Progenitor cell of endocrine pancreas (in vitro differentiated cells): ENCODE measurements at places on chromosomes 5 and 9.

- no peak for DNase-seq
These were observed 65.6 kb downstream of the BASP1 start for GRCh38 chr5:17283121-17283415.

- DNase-seq = no peak
These were observed 97.5 kb downstream of the ALDH1A1 start for GRCh38 chr9:72855321-72855720.

- no peak for DNase-seq
These were observed 296 bp downstream of the ZSWIM6 start for GRCh38 chr5:61332358-61332749.

- DNase-seq = no peak
These were observed 270.2 kb downstream of the SLF1 start for GRCh38 chr5:94888674-94889073.

GRCh38 chr5:76149636-76150035, 66.5 kb downstream of the SV2C start:
- DNase-seq = no peak

DNA sequence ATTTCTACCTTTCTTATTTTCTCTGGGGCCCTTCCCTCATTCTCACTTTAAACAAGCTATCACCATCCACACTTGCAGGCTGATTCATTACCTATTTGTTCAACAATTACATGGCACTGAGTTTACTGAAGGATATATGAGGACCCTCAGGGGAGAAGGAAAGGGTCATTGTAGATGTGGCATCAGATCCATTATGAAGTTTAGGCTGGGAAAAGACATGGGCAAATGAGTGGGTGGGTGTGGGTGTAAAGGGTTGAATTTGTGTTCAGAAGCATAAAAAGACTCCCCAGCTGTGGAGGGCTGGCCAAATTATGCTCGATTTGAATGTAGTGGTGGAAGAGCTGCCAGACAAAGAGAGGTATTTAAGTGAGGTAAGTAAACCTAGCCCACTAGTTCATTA, 55.9 kb upstream of the MTAP start:
- DNase-seq = no peak

DNA sequence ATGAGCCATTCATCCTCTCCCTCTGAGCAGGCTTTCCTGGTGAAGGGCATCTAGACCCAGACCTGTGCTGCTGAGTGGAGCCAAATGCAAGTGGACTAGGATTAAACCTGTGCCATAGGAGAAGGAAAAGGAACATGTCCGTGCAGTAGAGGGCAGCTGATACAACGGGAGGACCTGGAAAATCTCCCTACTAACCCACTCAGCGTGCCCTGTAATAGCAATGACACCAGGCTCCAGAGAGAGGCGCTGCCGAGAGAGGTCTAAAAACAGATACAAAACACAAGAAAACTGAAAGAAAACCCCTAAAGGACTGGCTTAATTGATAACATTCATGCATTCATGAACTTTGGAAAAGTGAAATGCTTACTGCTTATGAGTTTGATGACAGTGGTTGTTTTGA, 60.8 kb downstream of the PFDN1 start:
- DNase-seq = no peak

GRCh38 chr5:68918306-68918705, 175.5 kb upstream of the SLC30A5 start:
- DNase-seq = no peak

GRCh38 chr9:122572456-122572855, 10.7 kb downstream of the OR1L8 start:
- no peak for DNase-seq

GRCh38 chr9:110303133-110303532, 34.5 kb downstream of the TXNDC8 start:
- no peak for DNase-seq

- DNase-seq = no peak
These were observed 4.6 kb downstream of the NIPAL4 start for GRCh38 chr5:157464519-157465171.

DNA sequence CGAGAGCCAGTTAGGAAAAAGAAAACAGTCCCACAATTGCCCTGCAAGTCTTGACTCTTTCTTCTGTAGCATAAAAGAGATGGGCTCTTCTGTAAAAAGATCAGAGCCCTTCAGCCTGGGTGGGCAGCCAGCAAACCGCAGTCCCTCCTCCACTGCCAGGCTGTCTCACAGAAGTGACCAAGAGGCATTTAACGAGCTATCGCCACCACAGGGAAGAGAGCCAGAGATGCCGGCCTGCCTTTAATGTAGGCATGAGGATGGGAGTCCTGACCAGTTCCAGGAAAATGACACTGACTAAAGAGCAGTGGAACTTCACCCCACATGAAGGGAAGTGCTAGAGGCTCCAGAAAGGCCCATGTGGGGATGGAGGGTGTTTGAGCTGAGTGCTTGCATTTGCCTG, 264.6 kb downstream of the NDUFS4 start:
- DNase-seq = no peak

GRCh38 chr5:170408226-170408625, 19.1 kb upstream of the KCNMB1 start:
- no peak for DNase-seq

DNA sequence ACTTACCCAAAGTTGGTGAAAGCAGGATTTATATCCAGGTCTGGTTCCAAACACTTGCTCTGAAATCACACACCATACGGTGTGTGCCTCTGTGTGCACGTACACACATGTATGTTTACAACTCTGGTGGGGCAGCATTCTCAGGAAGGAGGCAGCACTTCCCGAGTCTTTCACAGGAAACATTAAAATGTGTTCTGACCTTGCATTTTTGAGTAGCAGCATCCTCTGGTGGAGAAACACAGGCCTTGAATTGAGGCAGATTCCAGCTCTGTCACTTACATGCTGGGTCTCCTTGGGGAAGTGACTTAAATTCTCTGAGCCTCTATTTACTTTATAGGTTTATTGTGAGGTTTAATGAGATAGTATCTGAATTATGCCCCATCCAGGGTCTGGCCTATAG, 126.4 kb downstream of the RGS3 start:
- no peak for DNase-seq

- no peak for DNase-seq
These were observed 359.7 kb downstream of the TRIM32 start for GRCh38 chr9:117046666-117047327.

GRCh38 chr9:130973686-130974281, 34.7 kb upstream of the FIBCD1 start:
- DNase-seq = no peak

DNA sequence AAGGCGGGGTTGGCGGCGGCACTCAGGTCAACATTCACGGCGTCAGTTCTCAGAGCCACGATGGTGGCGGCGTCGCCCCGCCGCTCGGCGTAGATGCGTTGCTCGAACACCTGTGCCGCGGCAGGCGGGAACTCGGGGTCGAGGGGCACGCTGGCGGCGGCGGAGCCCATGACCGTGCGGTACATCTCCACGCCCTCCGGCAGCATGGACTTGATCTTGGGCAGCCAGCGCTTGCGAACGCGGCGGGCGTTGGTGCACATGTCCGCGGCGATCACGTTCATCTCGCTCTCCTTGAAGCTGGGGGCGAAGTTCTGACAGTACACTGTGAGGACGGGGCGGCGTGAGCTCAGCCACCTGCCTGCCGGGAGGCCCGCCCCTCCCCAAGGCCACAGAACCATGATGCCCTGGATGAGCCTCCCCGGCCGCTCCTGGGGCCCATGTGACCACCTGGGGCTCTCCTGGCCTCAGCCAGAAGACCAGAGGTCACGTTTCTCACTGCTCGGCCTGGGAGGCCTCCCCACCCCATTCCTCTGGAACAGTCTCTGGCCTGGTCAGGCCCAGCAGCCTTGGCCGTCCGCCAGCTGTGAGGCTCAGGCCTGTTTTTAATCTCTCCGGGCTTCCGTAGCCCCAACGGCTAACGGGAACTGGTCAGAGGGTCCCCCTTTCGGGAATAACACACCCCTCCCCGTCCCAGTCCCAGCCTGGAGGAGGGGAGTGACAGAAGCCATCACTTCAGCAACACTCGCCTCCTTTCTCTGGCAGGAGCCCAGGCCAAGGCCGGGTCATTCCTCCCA, 50.7 kb upstream of the UBAC1 start:
- DNase-seq = no peak

DNA sequence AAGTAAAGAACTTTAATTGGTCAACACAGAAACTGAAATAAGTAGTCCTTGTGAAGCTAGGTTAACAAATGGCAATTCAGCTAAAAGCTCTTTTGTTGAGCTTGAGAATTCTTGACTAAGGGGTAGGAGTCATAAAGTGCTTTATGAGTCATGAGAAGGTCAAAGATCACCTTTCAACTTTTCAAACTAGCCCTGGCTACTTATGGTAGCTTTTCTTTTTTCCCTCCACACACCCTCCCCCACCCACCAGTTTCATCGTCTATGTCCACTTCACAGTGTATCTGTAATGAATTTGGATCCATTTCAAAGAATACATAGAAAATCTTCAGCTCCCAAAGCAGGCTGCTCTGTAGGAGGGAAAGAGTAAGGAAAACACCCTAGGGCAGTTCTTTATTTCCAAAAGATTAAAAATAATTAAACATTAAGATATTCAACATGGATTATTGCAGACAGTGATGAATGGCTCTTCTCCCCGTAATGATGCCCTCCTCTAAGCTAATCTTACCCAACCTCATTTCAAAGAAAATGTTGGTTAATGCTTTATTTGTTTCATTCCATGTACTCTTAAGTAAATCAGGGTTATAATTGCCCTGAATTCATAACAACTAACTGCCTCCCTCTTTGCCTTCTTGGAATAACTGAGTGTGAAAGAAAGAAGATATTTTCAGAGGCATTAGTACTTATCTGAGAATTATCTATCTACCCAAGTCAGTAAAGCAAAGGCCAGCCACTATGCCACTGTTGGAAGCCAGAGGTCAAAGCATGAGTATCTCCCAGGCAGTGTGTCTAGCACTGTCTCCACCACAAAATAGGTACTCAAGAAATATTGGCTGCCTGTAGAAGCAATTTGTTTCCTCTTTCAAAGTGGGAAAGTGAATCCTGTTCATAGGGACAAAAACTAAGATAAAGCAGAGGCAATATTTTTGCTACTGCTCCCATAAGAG, 290.6 kb downstream of the PIK3R1 start:
- DNase-seq = no peak

DNA sequence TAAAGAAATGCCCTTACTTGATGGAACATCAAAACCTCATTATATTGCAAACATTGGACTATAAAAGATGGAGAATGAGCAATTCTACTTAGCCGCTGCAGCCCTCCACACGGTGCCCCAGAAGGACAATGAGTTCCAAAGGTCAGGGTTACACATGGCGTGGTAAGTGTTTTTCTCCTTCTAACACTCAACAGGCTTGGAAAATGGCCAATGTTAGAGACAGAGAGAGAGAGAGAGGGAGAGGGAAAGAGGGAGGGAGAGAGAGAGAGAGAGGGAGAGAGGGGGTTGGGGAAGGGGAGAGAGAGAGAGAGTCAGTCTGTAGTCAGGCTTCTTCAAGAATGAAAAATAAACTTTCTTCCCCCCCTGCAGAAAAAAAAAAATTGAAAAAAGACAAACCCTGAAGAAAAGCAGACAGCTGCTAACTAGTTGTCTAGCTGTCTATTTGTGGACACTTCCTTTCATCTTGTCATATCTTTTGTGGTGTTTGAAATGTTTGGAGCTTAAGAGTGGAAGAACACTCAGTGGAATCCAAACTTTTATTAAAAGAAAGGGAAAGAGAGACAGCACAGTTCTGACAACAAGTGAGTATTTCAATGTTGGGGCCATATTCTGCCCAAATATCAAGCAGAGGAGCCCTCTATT, 324.8 kb downstream of the TMEM38B start:
- no peak for DNase-seq

DNA sequence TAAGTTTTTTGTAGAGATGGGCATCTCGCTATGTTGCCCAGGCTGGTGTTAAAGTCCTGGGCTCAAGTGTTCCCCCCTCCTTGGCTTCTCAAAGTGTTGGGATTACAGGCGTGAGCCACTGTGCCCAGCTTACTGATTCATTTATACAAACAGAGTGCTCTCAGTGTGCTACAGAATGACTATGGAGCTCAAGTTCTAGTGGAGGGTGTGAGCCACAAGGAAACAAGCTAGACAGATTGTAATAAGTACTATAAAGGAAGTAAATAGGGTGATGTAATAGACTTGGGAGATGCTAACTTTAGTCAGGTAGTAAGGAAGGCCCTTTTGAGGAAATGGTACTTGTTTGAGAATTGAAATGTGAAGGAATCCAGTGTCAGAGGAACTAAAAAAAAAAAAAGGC, 1.7 kb upstream of the TMEM267 start:
- no peak for DNase-seq

- no peak for DNase-seq
These were observed 72.7 kb downstream of the ZFAND5 start for GRCh38 chr9:72292256-72292682.

DNA sequence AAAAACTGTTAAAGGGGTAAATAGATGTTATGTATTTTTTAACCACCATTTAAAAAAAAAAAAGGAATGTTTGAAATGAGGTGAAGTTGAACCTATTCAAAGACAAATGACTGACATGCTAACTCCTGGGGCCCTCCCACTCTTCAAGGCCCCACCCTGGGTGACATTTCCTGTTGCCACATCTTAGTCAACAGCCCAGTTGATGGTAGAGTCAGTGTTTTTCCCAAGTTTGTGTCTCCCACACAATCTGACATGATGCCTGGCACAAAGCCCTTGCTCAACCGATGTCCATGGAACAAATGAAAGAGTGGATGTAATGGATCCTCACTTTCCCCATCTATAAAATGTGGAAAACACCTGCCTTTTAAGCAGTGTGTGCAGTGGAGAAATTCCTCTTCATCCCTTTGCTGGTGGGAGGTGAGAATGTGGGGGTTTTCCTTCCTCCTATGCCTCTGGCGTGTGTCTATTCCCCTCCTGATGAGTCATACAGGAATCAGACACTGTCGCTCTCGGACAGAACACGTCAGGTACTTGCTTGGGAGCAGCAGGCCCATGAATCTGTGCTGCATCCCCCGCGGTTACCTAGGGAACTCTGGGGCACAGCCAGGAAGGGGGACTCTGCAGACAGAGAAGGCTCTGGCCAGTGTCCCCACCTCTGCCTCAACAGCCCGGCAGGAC, 13.7 kb upstream of the ADRA1B start:
- no peak for DNase-seq

DNA sequence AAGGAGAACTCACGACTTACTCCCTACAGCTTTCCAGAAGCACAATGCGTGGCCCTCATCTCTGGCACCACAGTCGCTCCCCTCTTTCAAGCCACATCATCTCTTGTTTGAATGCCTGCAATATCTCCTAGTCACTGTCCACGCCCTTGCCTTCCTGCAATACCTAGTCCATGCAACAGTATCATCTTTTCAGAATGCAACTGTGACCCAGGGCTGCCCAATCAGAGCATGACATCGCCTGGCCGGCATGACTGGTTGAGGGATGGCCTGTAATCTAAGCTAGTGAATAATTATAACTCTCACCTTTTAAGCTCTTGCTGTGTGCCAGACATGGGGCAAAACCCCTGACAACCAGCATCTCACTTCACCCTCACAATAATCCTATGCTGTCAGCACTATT, 52.5 kb upstream of the CPEB4 start:
- no peak for DNase-seq

DNA sequence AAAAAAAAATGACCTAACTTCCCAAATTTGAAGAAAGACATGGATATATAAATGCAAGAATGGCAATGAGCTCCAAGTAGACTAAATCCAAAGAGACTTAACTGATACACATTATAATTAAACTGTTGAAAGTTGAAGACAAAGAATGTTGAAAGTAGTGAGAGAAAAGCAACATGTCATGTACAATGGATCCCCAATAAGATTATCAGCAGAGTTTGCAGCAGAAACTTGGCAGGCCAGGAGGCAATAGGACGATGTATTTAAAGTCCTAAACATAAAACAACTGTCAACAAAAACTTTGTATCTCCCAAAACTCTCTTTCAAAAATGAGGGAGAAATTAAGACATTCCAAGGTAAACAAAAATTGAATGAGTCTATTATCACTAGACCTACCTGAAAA, 8.6 kb upstream of the DIRAS2 start:
- no peak for DNase-seq

GRCh38 chr5:115381911-115382662, 85.6 kb upstream of the CCDC112 start:
- no peak for DNase-seq
